RPMI7951 (cell line): ENCODE measurements at places on chromosomes 7 and 10. TPM values are rescaled to one million over a fixed set of nuclear protein-coding genes. Genes with fewer than 3 reads are reported as not detected.

Gene SLC16A12
- total RNA-seq: under 0.01 and 0.12 TPM in 2 replicates

GRCh38 chr7:41917-42565, 150.3 kb upstream of the FAM20C start:
- DNase-seq: peak; percentile 88

Gene RELN
- total RNA-seq: not detected in 2 replicates

- DNase-seq: no peak
These were observed 139.8 kb downstream of the ARHGAP22 start for GRCh38 chr10:48464871-48465736.

DNA sequence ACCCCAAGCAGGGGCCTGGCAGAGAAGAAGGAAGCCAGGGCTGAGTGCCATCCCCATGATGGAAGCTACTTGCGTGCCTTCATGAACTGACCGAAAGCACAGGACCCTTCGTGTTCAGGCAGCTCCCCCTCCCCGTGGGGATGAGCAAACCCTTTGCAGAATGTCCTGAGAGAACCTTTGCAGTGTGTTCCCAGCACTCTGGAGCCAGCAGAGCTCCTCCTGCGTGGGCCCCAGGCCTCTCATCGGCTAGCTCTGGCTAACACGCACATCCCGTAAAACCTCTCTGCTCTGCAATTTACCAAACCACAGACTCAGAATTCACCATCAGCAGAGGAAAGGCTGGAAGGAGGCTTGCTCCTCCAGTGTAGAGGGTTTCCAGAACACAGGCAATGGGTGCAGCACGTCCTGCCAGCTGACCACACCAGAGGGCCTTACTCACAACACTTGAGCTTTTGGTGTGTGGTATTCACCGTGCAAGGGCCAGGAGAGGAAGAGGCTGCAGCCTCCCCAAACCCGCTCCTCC, 3.1 kb downstream of the SH3PXD2A start:
- peak; percentile 94 for DNase-seq

GRCh38 chr10:79336739-79337138, 10.5 kb upstream of the PPIF start:
- DNase-seq: no peak

Gene EGFR
- 36.7 and 40.9 TPM in 2 replicates for total RNA-seq

DNA sequence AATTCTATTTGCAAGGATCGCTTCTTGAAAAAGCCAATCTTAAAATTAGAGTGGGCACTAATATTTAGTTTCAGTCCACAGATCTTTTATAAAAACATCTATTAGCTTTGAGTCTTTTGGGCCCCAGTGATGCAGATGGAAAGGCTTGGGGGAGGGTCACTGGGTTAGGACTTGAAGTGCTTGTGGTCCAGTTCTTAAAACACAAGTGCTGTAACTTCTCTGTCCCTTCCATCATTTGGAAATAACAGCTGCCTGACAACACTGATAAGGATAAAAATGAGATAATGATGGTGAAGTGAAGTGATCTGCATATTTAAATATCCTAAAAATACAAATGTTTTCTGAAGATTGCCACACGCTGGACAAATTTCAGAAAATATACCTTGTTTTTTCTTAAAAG, 37.1 kb upstream of the ZRANB1 start:
- DNase-seq: no peak

GRCh38 chr10:44591911-44592310, 207.0 kb upstream of the CXCL12 start:
- DNase-seq: no peak

DNA sequence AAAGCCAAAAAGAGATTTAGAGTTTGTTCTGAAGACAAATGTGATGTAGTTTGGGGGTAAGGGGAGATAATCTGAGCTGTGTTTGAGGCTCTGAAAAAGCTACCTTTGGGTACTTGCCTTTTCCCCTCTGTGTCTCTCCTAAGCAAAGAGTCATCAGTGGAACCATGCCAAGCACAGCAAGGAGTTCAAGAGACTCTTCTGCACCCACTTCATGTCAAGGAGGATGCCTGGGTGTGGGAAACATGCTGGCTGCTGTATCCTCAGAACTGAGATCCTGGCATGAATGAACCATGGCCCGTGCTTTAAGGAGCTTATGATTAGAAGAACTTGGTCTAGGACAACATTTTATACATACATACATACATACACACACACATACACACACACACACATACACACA, 142.9 kb downstream of the NOC3L start:
- no peak for DNase-seq

GRCh38 chr7:26061678-26062603, 90.1 kb upstream of the NFE2L3 start:
- DNase-seq: peak; percentile 50
